ENCODE measurements at places on chromosomes 1 and 21.
A peak's percentile ranks its signal among the peaks of the same experiment; 100 is the strongest.

- no peak for DNase-seq
Observed at GRCh38 chr1:206898089-206898914, 1.1 kb downstream of the IL24 start.

- no peak for DNase-seq
Observed at GRCh38 chr1:6330410-6330911, 63.1 kb downstream of the ACOT7 start.

DNA sequence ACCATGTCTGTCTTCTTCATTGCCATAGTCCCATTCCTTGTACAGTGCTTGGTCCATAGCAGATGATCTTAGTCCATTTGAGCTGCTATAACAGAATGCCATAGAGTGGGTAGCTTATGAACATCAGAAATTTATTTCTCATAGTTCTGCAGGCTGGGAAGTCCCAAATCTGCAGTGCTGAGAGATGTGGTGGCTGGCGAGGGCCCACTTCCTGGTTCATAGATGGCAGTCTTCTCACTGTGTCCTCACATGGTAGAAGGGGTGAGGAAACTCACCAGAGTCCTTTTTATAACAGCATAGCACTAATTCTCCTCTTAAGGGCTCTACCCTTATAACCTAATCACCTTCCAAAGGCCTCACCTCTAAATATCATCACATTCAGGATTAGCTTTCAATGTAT is 23.1 kb upstream of the RAP1A start:
- peak; percentile 16 for DNase-seq

DNA sequence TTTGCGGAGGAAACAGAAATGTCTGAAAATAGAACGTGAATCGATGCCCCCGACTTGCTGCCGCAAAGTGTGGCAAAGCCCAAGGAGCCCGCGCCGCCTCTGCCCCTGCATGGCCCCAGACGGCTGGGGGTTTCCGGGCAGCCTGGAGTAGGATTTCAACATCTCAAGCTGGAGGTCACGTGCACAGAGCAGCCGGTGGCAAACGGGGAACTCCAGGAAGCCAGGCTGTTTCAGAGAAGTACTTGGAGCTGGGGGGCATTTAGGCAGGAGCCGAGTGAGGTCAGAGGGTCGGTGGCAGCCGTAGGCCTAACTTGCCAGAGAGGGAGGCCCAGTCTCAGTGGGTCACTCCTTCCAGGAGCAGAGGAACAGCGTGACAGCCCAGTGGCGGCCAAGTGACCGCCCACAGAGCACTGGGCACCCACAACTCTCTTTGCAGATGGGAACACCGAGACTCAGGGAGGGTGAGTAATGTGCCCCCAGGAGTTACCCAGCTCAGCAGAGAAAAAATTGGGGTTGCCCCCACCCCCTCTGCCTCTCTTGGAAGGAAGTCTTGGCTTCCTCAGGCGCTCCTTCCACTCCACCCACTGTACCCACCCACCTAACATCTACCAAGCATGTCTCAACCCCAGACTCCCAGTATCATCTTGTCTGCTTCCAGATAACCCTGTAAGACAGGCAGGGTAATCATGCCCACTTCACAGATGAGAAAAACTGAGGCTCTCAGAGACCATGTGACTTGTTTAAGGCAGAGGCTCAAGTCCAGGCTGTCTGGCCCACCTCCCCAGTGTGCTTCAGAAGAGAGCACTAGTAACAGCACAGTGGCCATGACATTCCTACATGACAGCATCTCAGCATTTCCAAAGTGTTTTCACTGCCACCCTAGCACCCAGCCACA is 179.4 kb downstream of the HIVEP3 start:
- peak; percentile 25 for DNase-seq

DNA sequence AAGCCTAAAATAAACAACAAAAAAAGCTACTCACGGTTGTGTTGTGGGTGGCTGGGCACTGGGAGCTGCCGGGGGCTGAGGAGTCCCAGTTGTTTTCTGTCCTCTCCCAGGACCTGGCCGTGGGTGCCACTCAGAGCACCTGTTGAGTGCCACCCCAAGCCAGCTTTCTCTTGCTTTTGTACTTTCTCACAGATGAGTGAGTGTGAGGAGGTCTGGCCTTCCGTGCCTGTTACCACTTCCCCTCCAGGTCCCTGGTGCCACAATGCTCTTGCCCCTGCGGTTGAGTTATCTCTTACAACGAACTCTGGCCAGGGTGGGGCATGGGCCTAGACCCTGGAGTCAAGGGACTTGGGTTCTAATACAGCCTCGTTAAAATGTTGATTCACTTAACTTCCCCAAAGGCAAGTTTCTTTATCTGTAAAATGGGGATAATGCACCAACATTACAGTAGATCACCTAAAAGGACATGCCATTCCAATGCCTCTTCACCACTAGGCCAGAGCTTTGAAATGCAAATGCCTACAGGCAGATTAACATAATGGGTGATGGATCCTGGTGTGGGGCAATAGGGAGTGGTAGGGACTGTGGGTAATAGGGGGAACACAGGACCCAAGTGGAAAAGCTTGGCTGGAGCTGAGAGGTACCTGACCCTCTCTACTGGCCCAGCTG is at the start of gene CNR2:
TSS of gene CNR2 (minus strand) at position 151 of the 669 bp plus-strand sequence. CDS start 37,745 bp downstream, outside the sequence.
- DNase-seq = no peak

- no peak for DNase-seq
Observed at GRCh38 chr1:41868241-41868998, 50.3 kb downstream of the HIVEP3 start.

- no peak for DNase-seq
Observed at GRCh38 chr21:41752231-41752681, 14.6 kb downstream of the RIPK4 start.

- no peak for DNase-seq
Observed at GRCh38 chr1:235929216-235929615, 62.5 kb upstream of the LYST start.

- DNase-seq = no peak
Observed at GRCh38 chr1:194442901-194443575, 1256.6 kb upstream of the B3GALT2 start.

DNA sequence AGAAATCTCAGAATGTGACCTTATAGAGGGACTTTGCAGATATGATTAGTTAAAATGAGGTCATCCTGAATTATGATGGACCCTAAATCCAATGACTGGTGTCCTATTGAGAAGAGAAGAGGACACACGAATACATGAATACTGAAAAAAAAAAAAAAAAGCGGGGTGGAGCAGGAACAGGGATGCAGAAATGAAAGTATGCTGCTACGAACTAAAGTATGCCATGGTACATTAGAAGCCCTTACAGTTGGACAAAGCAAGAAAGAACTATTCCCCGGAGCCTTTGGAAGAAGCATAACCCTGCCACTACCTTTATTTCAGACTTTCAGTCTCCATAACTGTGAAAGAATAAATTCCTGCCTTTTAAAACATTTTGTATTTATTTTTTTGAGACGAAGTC is 557.9 kb upstream of the NCAM2 start:
- no peak for DNase-seq

DNA sequence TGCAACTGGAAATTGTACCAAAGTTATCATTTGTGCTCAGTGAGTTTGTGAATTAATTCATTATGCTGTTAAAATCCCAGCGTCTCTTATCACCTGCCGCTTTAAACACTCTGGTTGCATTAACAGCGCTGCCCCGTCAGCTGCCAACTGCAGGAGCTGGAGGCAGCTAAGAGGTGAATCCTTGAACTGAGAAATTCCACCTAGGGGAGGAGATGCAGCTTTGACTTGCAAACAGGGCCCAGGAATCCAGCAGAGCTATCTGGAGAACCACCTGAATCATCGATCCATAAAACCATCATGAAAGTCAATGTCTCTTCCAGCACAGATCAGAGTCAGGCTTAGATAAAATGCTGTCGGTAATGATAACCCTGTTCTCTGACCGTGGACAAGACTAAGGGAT is 140.7 kb upstream of the PTBP2 start:
- DNase-seq = no peak

GRCh38 chr1:224828691-224829090 is 100.8 kb upstream of the DNAH14 start:
- DNase-seq = no peak

DNA sequence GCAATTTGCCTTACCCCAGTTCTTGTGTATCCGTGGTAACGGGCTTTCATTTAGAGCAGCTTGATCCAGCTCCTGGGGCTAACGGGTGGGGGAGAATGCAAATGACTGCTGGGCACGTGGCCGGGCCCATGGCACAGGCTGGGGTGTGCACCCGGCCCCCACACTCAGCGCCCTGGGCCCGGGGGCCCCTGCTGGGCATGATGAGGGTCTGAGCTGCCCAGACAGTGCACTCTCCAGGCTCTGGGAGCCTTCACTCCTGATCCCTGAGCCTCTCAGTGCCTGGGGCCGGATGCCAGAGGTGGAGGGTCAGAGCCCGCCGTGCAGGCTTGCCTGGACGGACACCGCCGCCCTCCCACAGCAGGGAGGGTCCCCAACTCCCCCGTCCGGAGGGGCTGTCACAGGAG is 20.1 kb upstream of the PEX10 start:
- DNase-seq = no peak

GRCh38 chr1:160377585-160378206 is 10.8 kb downstream of the NHLH1 start:
- no peak for DNase-seq

DNA sequence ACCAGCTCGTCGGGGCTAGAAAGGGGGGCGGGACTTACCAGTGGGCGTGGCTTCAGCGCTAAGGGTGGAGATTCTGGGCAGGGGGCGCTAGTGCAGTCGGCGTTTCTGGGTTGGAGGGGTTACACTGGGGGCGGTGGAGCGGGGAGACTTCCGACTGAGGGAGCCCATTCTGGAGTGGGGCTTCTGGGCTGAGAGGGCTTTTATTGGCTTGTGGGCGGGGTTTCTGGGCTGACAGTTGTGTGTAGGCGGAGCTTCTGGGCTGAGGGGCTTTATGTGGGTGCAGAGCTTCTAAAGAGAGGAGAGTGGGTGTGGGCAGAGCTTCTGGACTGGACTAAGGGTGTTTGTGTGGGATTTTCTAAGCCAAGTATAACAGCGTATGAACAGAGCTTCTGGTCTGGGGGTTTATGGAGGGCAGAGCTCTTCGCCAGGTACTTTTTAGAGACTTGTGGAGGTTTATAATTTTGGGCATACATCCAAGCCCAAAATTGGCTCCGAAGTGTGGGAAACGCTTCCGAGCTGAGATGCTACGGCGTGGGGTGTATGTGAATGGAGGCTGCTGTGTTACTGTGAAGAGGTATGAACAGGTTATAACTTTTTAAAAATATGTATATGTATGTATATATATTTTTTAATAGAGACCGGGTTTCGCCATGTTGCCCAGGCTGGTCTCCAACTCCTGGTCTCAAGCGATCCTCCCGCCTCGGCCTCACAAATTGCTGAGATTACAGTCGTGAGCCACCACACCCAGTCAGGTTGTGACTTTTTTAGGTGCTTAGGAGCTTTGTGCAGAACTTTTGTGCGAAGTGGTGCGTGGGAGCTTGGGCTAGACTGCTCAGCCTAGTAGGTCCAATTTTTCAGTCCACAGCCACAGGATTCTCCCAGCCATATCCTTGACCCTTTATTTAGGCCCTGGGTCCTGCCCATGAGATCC is 825 bp downstream of the TMEM39B start:
- DNase-seq = no peak

DNA sequence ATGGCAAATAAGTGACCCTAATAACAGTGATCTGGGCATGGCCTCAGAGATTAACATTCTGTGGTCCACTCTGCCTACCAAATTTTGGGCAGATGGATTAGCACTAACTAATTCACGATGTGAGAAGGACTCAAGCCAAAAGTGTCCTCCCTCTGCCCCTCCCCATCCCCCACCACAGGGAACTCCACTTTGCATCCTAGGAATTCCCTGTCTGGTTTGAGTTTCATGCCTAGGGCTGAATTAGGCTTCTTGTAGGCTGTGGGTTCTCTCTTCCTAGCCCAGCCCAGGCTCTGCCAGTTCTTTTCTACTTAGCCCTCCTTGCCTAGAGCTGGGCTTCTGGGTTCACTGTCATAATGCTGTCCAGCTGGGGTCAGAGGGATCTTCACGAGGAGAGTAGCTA is 64.1 kb downstream of the ATP2B4 start:
- DNase-seq = no peak

GRCh38 chr1:13725714-13726175 is 25.8 kb downstream of the PRDM2 start:
- no peak for DNase-seq

DNA sequence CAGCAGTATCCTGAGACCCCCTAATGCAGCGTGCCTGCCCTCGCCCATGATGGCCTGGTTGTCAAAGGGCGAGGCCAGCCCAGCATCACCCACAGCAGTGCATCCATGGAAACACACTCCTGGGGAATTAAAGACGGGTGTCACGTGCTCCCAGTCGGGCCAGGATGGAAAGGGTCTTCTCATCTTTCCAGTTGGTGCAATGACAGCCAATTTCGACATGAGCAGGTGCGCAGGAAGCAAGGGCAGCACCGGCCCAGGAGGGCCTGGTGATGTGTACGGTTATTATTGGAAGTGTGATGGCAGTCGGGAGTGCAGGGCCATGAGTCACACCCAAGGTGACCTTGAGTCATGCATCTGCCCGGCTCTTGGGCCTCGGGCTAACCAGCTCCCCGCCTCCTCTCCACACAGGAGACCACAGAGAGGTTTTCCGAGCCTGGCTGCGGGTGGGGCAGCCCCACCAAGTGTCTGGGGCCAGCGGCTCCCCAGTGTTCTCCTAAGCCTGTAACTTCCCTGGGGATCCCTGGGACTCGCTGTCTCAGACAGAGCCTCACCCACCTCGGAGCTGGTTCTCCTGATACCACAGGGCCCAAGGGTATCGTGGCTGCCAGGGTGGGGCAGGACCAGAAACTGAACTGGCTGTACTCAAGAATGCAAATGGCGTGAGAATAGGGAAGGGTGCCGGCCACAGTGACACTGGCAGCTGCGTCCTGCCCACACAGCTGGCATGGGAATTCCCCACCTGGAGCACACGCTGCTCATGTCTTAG is 119.8 kb downstream of the SIK1 start:
- no peak for DNase-seq

GRCh38 chr1:70146488-70146887 is 58.9 kb downstream of the LRRC40 start:
- DNase-seq = no peak

GRCh38 chr21:24224422-24224821 is 1382.9 kb downstream of the MRPL39 start:
- DNase-seq = no peak

- no peak for DNase-seq
Observed at GRCh38 chr1:168598125-168598524, 21.7 kb downstream of the XCL1 start.

DNA sequence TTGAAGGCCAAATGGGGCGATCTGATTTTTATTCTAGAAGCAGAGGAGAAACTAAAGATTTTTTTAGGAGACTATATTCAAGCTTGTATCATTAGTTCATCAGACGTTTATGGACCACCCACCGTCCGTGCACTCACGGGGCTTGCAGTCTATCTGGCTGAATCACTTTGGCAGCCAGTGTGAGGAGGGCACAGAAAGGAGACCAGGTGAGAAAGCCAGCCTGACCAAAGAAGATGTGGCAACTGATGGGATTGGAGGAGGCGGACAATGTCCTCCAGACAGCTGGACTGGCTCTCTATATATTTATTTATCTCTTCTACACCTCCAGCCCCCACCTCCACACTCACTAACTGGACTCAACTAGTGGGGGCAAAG is 822 bp upstream of the ELOVL1 start:
- no peak for DNase-seq

GRCh38 chr1:73783352-73783751 is 414.6 kb downstream of the LRRIQ3 start:
- DNase-seq = no peak

GRCh38 chr1:147758379-147759100 is 1.9 kb downstream of the GJA5 start:
- no peak for DNase-seq

- DNase-seq = peak; percentile 82
Observed at GRCh38 chr1:205273551-205273982, 45.8 kb downstream of the TMCC2 start.
